CD4-positive, alpha-beta memory T cell (primary cell): ENCODE measurements at places on chromosomes 4 and X. TPM values are rescaled to one million over a fixed set of nuclear protein-coding genes. Genes with fewer than 3 reads are reported as not detected.

DNA sequence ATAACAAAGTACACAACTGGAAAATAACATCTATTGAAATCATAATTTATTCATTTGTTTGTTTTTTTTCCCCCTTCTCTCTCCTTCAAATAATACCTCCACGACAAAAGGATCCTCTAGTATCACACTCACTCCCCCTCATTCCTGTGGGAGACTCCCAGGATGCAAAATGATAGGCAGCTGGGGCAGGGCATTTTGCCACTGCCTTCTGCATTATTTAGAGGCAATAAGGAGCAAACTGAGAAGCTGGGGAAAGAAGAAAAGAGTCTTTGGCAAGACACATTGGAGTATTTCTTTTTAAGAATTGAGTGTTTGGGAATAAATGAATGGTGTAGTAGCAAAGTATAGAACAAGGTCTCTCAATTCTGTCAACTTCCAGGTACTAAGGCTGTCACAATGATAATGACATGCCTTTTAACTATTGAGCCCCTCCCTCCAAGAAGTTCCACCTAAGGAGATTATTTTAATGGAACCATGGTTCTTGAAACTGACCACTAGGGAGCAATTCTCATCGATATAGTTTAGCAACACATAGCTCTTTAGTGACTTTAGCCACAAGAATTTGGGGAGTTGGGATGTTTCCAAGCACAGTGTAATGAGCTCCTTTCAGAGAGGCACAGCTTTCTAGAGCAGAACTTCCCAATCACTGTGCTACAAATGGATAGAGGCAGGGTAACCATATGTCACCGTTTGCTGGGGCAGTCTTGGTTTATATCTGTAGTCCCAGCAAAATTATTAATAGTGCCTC is 303.3 kb downstream of the FRMPD4 start:
- no peak for DNase-seq

GRCh38 chr4:40831146-40831907 is 81.6 kb downstream of the NSUN7 start:
- DNase-seq = no peak

- no peak for DNase-seq
Measured at GRCh38 chr4:48103483-48104139, 30.4 kb downstream of the TXK start.

DNA sequence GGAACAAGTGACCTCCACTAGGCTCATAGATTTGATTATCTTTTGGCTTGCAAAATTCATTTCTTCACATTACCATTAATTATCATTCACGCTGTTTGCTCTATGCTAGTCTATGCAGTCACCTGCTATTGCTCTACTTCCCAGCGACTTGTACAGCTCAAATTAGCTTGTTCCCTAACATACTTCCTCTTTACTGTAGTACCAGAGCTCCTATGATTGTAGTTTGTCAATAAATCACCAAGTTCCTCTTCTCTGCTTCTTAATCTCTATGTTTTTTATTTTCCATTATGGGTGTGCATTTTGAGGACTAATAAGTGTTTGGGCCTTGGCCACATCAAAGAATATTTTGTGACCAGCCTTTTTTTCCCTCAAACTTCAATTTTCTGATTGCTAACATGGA is 6.2 kb upstream of the GSPT2 start:
- no peak for DNase-seq

GRCh38 chrX:84318661-84319060 is 130.7 kb upstream of the RPS6KA6 start:
- DNase-seq = no peak

Gene SPRY1
- total RNA-seq = 4.4 TPM
